ENCODE measurements at places on chromosomes 5 and 9. TPM values are rescaled to one million over a fixed set of nuclear protein-coding genes. Genes with fewer than 3 reads are reported as not detected.

DNA sequence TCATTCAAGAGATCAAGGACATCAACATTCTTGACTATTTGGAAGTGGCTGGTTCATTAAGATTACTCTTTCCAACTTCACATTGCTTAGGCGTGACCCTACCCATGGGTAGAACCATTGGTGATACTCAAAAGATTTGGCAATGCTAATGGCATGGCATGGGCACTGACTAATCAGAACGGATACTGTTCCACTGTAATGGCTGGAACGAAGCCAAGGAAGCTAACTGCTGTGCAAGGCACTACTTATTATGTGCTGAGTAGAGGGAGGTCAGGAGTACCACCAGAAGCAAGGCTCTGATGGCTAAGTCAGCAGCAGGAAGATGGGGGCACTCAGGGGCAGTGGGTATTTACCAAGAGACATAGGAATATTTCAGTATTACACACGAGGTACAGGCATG lies 31.9 kb downstream of the GNA14 start:
- no peak for DNase-seq

DNA sequence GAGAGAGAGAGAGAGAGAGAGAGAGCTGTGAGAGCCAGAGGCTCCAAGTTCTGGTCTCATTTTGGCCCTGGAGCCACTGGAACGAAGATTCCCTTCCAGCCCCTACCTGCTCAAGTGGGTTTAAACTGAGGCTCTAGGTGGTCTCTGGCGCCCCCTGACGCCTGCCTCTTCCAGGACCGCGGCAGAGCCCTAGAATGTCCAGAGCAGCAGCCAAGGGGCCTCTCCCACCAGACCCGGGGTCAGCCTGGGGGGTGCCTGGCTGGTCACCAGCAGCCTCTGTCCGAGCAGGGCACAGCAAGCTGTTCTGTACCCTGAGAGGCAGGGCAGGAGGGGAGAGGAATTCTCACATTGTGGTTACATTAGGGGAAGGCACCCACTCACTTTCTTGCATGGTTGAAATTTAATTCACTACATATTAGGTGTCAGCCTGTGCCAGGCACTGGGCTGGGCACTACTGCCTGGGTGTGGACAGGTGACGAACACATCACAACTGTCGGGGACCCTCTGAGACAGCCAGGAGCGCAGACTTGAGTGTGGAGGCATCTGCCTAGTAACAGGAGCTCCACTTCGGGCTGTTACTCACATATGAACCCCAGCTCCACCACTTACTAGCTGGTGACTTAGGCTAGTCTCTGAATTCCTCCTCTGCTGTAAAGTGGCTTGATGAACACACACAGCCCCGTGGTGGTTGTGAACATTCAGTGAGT lies 44.5 kb downstream of the AMBP start:
- DNase-seq: peak; percentile 20

The THBS4 gene
- polyA plus RNA-seq: 17.7 TPM

DNA sequence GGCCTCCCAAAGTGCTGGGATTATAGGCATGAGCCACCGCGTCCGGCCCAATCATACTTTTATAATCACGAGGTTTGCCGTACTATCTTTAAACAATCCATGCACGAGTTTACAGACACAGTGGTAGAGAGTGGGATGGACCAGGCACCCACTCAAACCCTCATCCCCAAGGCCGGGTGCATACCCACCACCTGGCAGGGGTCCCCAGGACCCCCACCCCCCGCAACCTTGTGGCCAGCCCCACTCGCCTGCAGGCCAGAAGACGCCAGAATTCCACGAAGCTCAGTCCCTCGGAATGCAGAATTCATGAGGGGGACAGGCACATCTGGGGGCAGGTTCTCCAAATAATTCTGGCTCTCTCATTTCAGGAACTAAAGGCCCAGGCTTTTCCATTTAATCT lies 17.1 kb downstream of the NACC2 start:
- DNase-seq: no peak

DNA sequence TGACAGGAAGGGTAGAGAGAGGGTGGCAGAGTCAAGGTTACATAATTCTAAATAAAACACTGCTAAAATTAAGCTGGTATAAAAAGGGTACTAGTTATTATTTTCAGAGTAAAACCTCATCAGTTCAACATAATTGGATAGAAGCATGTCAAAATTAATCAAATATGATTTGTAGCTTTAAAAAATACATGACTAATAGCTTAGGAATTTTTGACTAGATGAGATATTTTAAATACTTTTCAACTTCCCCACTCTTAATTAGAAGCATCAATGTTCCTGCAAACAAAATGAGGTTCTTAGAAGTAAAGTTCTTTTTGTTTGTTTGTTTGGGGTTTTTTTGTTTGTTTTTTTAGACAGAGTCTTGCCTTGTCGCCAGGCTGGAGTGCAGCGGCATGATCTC lies 29.1 kb downstream of the HTR4 start:
- no peak for DNase-seq

- DNase-seq: no peak
Observed at GRCh38 chr5:66041627-66042026, 102.5 kb upstream of the SREK1 start.

The PCDHA12 gene
- polyA plus RNA-seq: 0.23 TPM

The NR2F1-AS1 gene
- 59.1 TPM for polyA plus RNA-seq

The SMIM33 gene
- polyA plus RNA-seq: 0.05 TPM

DNA sequence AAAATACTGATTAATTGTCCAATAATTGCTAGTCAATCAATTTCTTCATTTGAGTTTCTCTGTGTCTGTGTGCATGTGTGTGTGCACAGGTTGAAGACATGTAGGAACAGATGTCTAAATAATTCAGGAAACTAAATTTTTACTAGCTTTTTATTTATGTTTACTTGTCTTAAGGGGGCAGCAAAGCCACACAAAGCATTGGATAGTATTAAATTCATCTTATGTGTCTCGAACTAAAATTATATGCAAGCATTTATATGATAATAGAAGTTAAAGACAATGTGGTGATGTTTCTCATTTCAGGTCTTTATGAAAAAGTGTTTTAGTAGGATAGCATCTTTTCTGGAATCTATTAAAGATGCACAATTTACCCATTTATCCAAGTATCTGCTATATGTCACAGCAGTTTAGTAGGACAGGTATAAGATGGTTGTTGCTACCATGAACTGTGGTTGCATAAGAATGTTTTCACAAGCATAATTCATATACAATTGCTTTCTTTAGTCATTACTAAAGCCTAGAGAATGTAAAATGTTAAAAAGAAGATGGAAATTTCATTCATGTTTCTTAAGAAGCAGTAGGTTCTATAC lies 784.6 kb upstream of the NUDT12 start:
- peak; percentile 27 for DNase-seq

The CCDC192 gene
- polyA plus RNA-seq: 1.5 TPM

DNA sequence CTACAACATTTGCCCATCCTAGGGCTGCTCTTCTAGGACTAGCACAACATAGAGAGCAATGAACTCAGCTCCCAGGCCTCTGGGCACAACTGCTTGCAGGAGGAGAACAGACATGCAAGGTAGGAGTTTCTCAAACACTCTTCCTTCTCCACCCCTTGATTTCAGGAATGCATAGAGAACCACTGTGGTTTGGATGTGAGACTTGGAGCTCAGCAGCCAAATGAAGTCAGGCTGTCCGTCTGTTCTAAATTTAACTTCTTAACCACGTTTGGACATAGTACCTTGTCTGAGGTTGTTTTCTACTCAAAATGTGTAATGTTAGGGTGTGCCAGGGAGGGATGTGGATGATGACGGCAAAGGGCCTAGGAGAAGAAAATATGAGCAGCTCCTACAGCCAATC lies 515.1 kb upstream of the TNC start:
- no peak for DNase-seq

The ZBED3 gene
- 40.3 TPM for polyA plus RNA-seq

- DNase-seq: no peak
Observed at GRCh38 chr9:8826281-8826680, 1026.7 kb upstream of the DMAC1 start.

GRCh38 chr5:92927291-92927778 lies 653.7 kb downstream of the NR2F1-AS1 start:
- DNase-seq: no peak

The SELENOP gene
- polyA plus RNA-seq: 433 TPM

The KIF2A gene
- polyA plus RNA-seq: 69.6 TPM

The SH3TC2 gene
- 0.96 TPM for polyA plus RNA-seq

GRCh38 chr5:58786035-58786434 lies 203.2 kb downstream of the RAB3C start:
- no peak for DNase-seq

DNA sequence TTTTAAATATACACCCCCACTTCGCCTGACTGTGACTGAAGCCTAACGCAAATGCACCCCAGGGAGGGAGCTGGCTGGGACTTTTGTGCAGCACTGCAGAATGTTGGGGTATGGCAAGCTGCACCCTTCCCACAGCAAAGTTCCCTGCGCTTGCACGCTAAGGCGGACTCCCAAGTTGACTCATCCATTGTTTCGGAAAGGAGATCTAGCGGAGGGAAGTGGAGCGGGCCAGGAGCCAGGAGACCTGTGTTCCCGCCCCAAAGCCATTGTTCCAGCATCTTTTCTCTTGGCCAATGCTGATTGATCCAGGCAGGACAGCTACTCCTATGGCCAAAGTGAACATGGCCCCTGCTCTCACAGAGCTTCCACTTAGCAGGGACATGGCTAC lies 202.9 kb downstream of the AOPEP start:
- DNase-seq: no peak

GRCh38 chr5:142571371-142571770 lies 114.5 kb downstream of the FGF1 start:
- no peak for DNase-seq

The CSF2 gene
- polyA plus RNA-seq: not detected

The ALDOB gene
- 693 TPM for polyA plus RNA-seq

Measured in left kidney (tissue), 8 donors.